Stimulated activated CD8-positive, alpha-beta memory T cell treated with anti-CD3 and anti-CD28 coated beads, Interleukin-2, amount 100 ng/mL, for 1 hour (primary cell): ENCODE measurements at places on chromosomes 5 and 9.
A peak's percentile ranks its signal among the peaks of the same experiment; 100 is the strongest.

GRCh38 chr5:141507387-141508091 lies 18.7 kb downstream of the PCDHGC5 start:
- DNase-seq = no peak

DNA sequence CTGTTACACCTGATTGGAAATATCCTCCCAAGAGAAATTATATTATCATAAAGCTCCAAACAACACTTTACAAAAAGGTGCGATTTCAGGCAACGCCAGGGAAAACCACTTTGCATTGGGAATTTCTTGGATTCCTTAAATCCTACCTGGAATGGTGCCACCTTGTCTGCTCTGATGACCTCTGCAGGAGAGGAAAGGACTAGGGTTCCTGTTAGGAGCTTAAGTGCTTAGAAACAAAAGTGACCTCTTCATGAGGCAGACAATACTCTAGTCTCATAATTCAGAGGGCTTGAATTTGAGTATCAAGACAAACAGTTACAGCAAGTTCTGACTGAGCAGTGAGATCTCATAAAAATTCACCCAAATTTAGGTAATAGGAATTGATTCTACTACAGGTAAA lies 33.9 kb upstream of the GLIS3 start:
- DNase-seq = no peak

GRCh38 chr5:15191012-15191411 lies 309.0 kb upstream of the FBXL7 start:
- DNase-seq = no peak

- DNase-seq = no peak
Observed at GRCh38 chr9:4666042-4666699, at the start of gene SPATA6L. Gene SPATA6L, minus strand, starts transcription at chr9:4666480. Its CDS starts 230 bp downstream, at chr9:4666250.

GRCh38 chr5:142215915-142216681 lies 107.5 kb downstream of the NDFIP1 start:
- no peak for DNase-seq

DNA sequence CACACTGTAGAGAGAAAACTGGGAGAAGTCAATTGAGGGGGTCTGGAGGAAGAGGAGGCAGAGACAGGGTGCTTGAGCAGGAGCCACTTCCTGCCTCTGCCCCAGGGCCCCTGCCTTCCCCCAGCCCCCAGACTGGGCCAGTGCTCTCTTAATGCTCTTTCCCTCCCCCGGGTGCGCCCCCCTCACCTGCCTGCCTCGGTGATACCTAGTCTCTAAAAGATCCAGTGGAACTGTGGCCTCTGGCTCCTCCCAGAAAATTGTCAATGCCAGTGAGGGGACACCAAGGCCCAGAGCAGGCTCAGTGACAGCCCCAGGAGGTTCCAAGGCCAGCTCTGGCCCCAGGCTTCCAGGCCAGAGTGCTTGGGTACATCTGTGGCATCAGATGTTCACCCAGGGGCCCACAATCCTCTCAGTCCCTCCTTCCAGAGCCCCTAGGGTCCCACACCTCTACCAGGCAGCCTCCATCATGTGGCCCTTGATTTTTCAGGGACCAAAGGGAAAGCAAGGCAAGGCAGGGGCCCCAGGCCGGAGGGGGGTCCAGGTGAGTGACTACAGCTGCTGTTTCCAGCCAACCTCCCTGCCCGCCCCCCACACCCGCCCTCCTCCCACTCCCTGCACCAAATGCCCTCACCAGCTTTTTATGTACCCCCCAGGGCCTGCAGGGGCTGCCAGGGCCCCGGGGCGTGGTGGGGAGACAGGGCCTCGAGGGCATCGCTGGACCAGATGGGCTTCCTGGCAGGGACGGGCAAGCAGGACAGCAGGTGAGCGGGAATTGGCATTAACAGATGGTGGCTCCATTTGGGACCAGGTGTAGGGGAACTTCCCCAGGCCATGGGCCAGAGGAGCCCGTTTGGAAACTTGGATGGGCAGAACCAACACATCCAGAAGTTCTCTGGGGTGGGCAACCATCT lies 33.1 kb upstream of the ORM1 start:
- DNase-seq = no peak

GRCh38 chr5:82491397-82491796 lies 213.2 kb upstream of the RPS23 start:
- no peak for DNase-seq

DNA sequence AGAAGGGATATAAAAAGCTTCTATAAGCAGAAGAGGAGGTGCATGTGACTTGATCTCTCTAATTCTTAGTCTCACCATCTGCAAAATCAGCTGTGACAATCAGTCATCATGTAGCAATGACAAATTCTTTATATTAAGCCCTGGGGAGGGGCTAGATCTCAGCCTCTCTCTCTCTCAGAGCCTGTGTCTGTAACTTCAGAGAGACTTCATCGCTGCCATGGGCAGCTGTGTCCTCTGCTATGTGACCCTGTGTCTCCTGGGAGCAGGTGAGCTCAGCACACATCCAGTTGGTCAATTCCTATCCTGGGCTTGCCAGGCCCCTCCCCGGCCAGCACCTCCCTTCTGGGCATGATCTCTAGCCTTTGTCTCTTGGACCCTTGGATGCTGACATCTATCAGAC lies 109.6 kb downstream of the ANKRD18B start:
- no peak for DNase-seq

DNA sequence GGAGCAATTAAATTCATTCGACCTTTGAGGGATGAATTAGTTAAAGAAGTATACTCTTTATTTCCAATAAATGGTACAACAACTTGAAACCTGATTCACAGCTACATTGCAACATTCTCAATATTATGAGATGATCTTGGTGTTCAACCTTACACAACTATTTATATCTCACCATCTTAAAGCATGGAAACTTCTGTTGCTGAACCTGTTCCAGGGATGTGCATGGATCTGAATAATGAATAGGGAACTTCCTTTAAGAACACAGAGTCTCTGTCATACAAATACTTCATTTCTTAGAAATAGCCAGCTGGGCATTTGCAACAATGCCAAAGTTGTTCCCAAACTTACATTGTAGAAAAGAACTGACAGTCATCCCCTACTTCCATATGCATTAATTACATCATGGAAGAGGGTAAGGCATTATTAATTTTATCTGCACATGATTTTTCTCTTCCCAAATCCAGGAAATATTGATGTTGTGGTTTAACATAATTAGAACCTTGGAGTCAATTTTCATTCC lies 39.8 kb upstream of the CCDC112 start:
- DNase-seq = no peak

GRCh38 chr5:142193114-142193428 lies 84.5 kb downstream of the NDFIP1 start:
- DNase-seq = no peak

DNA sequence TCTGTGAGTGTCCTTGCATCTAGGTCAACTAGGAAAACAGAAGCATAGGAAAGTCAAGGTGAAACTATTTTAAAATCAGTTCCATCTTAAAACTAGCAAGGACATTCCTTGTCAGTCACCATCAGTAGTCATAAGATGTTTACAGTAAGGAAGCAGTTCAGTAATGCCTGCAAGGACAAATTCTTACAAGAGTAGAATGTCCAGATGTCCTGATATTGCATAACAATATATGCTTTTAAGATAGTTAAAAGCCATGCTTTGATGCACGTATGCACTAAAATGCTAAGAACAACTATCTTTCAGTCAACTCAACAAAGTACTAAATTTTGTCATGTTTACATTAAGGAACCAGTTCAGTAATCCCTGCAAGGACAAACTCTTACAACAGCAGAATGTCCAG lies 11.3 kb upstream of the SVEP1 start:
- DNase-seq = no peak

GRCh38 chr5:102077920-102078319 lies 218.2 kb downstream of the SLCO4C1 start:
- no peak for DNase-seq

- no peak for DNase-seq
Observed at GRCh38 chr5:124796495-124796894, 50.1 kb upstream of the ZNF608 start.

DNA sequence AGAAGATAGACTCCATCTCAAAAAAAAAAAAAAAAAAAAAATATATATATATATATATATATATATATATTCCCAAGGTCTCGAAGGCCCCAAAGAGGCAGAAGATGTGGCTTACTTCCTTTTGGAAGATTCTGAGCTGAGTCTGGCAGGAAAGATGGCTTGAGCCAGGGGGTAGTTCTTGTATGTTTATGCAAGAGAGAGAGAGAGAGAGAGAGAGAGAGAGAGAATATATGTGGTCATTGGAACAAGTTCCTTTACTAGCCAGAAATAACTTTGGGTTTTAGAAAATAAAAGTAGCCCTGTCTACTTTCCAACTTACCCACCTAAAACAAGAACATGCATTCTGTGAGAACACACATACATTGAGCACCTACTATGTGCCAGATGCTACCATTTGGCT lies 17.6 kb downstream of the NCS1 start:
- DNase-seq = no peak

DNA sequence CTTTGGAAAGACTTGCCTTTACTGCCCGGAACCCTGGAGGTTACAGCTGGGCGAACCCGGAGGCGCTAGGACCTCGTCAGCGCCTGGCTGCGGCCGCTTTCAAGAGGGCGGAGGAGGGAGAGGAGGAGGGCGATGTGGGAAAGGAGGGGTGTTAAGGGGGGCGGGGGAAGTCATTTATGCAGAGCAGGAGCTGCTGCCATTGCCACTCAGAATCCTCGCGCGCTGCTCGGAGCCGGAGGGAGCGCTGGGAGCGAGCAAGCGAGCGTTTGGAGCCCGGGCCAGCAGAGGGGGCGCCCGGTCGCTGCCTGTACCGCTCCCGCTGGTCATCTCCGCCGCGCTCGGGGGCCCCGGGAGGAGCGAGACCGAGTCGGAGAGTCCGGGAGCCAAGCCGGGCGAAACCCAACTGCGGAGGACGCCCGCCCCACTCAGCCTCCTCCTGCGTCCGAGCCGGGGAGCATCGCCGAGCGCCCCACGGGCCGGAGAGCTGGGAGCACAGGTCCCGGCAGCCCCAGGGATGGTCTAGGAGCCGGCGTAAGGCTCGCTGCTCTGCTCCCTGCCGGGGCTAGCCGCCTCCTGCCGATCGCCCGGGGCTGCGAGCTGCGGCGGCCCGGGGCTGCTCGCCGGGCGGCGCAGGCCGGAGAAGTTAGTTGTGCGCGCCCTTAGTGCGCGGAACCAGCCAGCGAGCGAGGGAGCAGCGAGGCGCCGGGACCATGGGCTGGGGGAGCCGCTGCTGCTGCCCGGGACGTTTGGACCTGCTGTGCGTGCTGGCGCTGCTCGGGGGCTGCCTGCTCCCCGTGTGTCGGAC lies at the start of gene PCSK5:
Gene PCSK5, plus strand, starts transcription at position 202 of the 805 bp plus-strand sequence. Its CDS starts 509 bp downstream, at position 711.
- peak; percentile 54 for DNase-seq

- DNase-seq = no peak
Observed at GRCh38 chr9:124265551-124265950, 7.8 kb downstream of the NEK6 start.

DNA sequence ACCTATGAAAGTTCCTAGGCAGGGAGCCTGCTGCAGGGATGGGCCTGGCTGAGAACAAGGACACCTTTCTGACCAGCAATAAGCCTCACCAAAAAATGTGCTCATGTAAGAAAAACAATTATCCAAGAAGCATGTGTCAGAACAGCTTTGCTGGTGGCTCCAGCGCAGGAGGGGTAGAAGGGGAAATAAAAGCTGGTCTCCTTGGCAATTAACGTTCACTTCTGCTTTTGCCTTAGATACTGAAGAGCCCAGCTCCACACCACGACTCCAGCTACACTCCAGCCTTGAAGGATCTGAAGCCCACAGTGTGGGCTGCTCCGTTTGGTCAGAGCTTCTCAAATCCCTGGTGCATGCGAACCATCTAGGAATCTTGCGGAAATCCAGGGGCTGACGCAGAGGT lies 107.6 kb upstream of the PHYKPL start:
- no peak for DNase-seq

DNA sequence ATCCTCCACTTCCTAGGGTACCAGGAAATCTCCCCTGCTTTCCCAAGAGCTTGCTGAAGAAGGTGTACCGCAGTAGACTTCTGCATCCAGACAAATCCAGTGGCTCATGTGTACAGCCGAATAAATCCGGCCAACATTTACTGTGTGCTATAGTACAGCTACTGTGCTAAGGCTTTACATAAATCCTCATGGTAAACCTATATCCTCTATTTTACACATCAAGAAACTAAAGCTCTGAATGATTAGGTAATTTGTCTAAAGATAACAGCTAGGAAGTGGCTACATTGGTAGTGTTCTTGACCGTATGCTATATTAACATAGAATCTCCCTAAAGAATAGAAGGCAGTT lies 511 bp upstream of the WDR41 start:
- no peak for DNase-seq

DNA sequence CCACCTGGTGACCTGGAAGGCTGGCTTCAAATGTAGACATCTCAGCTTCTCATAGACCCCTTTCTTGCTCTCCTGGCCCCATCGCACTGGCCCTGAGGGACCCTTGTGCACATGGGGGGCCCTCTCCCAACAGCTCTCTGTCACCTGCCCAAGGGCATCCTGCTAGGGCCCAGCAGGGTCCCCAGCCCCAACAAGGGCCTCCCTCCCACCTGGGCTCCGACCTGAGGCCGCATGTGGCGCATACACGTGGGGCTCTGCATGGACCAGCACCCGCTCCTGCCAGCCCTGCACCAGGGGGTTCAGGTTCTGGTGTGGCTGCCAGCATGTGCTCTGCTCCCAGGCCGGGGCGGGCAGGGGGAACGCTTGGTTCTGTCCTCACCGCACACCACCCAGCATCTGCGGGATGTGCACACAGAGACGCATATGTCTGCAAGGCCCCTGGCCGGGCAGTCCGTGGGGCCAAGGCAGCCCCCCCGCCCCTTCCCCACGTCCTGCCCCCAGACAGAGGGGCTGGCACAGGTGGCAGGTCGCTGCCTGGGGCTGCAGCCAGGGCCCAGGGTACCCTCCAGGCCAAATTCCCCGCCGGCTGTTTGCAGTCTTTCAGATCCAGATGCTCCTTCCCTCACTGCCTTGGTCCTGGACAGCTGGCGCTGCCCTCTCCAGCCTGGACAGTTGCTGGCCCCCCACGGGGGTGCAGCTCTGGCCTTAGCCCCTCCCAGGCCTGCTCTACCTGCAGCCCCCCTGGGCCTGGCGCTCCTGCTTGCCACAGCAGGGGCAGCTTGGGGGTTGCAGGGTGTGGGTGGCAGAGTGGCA lies 17.9 kb upstream of the NRARP start:
- no peak for DNase-seq

DNA sequence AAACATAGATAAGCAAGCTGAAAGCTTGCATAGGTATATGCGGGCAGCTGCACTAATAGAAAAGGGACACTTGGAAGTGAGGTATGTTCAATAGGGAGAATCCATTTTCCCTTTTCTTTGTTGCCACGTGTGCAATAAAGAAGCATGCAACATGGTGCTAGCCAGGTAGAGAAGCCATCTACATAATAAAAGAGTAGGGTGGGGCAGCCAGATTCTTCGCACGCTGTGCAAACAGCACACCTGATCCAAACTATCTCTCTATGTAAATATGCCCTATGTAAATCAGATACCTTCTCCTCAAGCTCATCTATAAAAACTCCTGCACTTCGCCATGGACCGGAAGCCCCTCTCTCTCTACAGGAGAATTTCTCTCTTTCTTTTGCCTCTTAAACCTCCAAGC lies 91.9 kb upstream of the C9orf72 start:
- DNase-seq = no peak

- no peak for DNase-seq
Observed at GRCh38 chr5:82719368-82719767, 357.8 kb downstream of the TMEM167A start.

DNA sequence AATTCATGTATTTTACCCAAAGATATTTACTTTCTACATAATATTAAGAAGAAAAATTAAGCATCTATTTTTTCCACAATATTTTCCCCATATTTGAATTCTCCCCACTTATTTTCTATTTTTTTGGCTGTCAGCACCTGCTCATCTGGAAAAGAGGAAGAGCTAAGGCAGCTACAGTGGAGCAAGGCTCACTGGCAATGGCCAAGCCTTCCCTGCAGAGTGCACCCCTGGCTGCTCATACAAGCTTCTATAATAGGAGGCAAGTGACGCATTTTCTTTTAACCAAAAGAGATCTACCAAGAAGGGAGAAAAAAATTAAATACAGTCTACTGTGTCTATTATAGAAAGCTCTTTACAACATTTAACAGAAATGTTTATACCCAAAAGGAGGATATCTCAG lies 72.5 kb downstream of the AUH start:
- no peak for DNase-seq
